Activated naive CD4-positive, alpha-beta T cell (primary cell): ENCODE measurements at places on chromosomes 6 and 20.

DNA sequence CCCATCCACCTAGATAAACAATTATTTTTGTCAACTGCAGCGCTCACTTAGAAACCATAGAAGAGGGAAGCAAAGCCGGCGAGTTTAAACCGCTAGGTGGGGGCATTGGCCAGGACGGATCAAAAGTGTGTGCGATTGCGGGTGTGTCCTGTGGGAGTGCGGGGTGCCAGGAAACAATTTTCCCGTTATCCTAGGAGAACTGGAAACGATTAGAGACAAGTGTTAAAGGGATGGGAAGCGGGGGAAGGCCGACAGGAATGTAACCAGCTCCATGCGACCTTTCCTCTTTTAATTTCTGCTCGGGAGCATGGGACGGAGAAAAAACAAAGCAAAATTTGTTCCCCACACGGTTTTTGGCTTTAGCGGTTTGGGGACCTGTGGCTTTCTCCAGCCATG, 2.8 kb upstream of the HTR1B start:
- no peak for DNase-seq

DNA sequence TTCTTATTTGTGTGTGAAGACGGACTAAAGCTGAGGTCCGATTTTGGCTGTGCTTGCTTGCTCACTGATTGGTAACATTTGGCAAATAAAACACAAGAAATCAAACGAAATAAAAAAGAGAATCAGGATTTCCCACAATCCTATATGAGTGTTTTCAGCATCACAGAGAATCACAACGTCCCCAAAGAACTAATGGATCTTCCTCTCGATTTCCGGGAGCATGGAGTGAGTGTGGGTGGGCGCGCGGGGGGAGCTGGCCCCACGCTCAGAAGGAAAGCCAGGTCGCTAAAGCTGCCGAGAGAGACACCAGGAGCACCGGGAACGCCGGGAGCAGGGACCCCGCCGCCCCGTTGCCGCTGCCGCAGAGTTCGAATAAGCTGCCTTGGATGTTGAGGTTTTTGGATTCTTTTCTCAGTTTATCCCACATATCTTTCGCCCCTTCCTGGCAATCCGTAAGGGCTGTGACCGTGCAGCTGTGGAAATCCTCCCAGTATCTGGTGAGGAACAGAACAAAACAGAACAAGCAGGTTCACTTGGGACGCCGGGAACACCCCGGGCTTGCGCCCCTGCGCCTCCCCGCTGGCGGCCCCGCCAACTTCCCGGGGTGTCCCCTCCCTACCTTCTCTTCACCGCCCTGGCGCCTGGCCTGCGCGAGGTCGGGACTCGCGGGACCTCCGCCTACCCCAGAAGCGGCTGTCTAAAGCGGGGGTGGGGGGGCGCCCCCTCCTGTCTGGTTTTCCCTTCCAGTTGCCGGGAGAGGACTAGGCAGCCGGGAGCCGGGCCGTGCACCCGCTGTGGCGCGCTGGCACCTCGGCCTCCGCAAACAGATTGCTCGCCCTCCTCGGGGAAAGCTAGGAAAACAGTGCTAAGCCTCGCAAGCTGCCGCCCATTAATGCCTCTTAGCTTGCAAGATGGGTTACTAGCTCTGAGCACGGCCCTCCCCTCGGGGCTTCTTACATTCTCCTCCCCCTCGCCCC, 7.7 kb downstream of the NRN1 start:
- DNase-seq = no peak

GRCh38 chr6:86657192-86657591, 280.1 kb upstream of the HTR1E start:
- DNase-seq = no peak

GRCh38 chr6:111702268-111702667, 96.6 kb upstream of the TRAF3IP2 start:
- DNase-seq = no peak

DNA sequence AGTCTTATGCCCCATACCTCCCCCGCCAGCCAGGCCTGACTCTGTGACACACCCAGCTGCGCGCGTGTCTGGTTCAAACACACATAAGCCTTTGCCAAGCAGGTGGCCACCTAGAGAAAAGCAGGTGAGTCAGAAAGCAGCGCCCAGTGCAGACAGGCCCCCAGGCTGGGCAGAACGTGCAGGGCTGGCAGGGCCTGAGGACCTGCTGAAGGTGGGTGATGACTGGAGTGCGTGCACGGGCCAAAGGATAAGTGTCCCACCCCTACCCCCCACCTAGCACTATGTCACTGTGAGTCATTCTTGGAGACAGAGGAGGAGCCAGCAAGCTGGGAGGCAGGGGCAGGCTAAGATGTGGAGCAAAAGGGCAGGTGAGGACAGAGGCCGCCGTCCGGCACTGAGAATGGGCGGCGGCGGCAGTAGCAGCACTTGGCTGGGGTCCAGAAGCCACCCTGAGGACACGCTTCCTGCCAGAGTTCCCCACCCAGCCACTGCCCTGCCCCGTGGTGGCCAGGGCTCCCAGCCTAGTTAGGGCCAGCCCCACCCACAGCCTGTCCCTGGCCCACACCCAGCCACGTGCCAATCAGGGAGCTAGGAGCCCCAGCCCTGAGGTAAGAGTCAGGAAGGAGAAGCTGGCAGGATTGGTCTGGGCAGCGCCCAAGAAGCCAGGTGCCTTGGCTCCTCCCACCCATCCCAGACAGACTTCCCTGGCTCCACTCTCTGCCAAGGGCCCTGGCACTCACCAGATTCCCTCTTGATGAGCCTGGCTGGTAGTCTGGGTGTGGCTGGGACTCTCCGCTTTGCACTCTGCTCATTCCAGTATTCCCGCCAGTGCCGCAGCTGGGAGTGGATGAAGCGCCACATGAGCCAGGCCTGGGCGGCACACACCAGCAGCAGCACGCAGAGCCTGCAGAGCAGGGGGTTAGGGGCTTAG, 72.7 kb downstream of the TRAM2 start:
- no peak for DNase-seq

DNA sequence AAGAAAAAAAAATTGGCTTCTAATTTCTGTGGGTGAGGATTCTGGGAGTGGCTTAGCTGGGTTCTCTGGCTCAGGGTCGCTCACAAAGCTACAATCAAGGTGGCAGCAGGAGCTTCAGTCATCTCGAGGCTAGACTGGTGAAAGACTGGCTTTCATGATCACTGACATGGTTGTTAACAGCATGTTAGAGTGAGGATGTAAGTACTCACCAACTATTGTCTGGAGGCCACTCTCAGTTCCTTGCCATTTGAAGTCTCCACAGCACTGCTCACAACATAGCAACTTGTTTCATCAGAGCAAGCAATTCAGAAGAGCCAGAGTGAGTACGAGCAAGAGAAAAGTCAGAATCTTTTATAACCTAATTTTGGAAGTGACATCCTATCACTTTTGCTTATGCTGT, 145.7 kb upstream of the PRSS16 start:
- no peak for DNase-seq

- no peak for DNase-seq
Measured at GRCh38 chr6:110033749-110034666, 55.9 kb downstream of the GPR6 start.

- DNase-seq = no peak
Measured at GRCh38 chr6:21653905-21654304, 60.4 kb downstream of the SOX4 start.

DNA sequence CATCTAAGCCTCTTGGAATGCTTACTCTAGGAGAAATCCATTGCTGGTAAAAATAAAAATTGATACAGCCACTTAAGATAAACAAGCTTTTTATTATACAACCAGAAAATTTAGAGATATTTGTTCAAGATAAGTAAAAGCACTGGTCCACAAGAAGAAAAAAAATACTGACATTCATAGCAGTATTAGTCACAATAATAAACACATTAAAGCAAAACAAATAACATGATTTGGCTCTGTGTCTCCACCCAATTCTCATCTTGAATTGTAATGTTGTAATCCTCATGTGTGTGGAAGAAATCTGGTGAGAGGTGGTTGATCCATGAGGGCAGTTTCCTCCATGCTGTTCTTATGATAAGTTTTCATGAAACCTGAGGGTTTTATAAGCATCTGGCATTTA, 1093.5 kb upstream of the ADGRB3 start:
- DNase-seq = no peak

DNA sequence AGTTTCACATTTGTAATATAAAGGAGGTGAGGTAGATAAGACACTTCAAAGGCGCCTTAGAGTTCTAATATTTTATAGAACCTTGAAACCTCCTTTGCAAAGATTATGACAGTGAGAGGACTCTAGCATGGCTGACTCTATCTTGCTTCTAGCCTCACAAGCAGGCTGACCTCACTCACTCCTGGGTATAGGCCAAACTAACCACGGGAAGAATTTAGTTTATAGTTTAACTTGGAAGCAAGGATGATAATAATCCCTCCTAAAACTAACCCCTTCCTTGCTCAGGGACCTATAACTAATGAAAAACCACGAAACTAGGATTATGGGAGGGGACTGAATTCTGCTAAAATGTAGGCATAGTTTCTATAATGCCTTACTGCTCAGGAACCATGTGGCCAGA, 84.3 kb downstream of the FILIP1 start:
- no peak for DNase-seq

DNA sequence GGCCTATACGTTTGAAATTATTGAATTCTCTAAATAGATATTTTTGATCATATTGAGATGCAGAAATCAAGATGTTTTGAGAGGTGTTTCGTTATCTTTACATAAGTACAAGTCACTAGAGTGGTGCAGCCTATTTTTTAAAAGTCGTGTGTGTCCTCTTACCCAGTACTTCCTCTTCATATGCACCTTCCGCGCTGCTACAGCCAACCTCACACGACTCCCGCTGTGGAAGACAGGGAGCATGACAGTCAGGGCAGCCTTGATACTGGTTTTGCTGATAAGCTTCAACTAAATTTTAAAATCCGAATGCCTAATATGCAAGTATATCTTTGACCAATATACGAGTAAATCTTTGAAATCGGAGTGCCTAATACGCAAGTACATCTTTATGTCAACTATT, 16.3 kb downstream of the ROS1 start:
- no peak for DNase-seq

GRCh38 chr6:40443842-40444241, 143.3 kb downstream of the LRFN2 start:
- no peak for DNase-seq

- DNase-seq = no peak
Measured at GRCh38 chr20:58963060-58963584, 17.9 kb upstream of the NELFCD start.

GRCh38 chr6:117518870-117519269, 36.4 kb downstream of the DCBLD1 start:
- no peak for DNase-seq

GRCh38 chr6:138563650-138564049, 64.4 kb upstream of the NHSL1 start:
- DNase-seq = no peak

- no peak for DNase-seq
Measured at GRCh38 chr6:7723554-7723953, 2.3 kb upstream of the BMP6 start.

GRCh38 chr6:162922563-162923166, 194.9 kb downstream of the PACRG start:
- DNase-seq = no peak

GRCh38 chr20:16476032-16476431, 97.2 kb downstream of the KIF16B start:
- no peak for DNase-seq

DNA sequence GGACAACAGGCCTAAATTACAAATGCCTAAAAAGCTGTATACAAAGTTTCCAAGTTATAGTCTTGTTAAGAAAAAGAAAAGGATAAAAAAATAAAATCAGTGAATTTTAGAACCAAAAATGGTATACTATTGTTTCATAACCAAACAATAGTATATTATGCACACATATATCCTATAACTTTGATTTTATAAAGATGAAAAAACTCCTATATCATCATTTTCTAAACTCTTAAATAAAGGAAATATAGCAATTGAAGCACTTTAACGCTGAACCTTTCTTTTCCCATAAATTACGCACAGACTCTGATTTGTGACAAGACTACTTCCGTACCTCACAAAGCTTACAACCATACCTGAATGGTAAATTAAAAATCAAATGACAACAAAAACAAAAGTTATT, 35.9 kb upstream of the MCM9 start:
- DNase-seq = no peak

- no peak for DNase-seq
Measured at GRCh38 chr6:152572338-152573088, 64.6 kb downstream of the SYNE1 start.

GRCh38 chr6:3794092-3794491, 42.6 kb upstream of the PXDC1 start:
- no peak for DNase-seq

GRCh38 chr6:113623129-113623528, 234.0 kb upstream of the MARCKS start:
- DNase-seq = no peak

DNA sequence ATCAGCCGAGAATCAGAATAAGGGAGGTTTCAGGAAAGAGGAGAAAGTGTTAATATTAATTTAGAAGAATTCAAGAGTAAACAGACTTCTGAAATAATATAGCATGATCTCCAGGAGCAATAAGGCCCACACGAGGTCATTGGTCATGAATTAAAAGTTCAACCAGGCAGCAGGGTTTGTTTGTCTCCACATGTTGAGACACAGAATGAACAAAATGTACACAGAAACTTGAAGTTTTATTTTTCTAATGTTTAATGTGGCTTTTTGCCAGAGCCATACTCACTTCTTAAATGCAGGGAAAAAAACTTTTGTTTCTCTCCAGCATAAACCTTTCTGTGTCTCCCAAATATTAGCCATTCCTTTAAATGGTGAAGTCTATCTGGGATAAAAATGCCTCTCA, 504.5 kb downstream of the HDGFL1 start:
- DNase-seq = no peak

DNA sequence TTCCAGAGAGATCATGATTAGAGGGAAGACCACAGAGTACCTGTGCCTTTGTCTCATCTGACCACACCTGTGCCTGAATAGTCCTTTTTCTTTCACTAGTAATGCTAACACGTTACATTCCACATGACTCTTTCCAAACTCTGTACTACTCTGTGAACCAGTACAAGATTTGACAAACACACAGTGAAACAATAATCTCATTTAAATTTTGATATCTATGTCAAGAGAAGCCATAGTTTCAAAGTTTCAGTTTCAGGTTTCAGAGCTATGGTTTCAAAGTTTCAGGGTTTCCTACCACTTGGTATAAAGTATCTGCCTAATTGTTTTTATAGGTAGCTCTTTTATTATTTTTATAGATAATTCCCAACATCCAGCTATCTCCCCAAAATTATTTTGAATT, 62.0 kb upstream of the PHACTR2 start:
- DNase-seq = no peak

DNA sequence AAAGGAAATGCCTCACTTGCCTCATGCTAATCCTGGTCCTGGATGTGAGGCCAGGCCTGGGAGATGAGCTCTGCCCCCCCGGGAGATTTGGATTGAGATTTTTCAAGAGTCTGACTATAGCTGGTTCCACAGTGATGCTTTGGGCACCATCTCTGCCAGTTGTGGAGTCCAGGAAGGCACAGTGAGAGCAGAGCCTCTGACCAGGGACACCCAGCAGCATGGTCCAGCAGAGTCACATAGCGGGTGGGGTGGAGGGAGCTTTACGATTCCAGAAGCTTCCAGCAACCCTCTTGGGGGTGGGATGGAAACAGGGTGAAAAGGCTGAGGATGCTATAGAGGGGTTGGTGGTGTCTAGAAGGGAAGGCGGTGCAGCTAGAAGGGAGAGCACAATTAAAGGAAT, 8.7 kb downstream of the SLC32A1 start:
- DNase-seq = no peak
